ENCODE measurements at places on chromosomes 16 and 17.

DNA sequence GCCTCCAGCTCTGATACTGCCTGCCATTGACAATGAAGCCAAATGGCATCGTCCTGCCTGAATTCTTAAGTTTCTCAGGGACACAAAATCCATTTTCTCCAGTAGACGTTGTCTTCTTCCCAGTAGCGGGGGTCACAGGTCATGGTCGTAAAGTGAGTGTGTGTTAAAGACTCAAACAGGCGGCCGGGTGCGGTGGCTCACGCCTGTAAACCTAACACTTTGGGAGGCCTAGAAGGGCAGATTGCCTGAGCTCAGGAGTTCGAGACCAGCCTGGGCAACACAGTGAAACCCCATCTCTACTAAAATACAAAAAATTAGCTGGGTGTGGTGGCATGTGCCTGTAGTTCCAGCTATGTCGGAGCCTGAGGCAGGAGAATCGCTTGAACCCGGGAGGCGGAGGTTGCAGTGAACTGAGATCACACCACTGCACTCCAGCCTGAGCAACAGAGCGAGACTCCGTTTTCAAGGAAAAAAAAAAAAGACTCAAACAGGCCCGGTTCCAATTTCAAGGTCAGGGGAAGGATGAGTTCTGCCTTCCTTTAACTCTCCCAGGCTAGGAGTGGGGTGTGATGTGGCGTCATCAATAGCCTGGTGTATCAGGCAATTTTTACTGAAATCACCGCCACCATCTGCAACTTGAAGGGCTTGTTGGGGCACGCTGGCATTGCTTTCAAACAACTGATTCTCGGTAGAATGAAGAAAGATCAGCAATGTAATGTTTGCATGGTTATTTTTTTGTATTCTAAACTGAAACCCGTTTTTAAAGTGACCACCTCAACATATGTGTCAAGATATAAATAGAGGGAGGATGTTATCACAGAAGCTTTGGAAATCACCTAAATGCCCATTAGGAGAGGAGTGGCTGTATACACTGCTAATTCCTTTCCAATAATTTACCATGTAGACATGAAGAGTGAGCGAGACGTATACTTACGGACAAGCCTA, 91.0 kb downstream of the WSCD1 start:
- no peak for DNase-seq

DNA sequence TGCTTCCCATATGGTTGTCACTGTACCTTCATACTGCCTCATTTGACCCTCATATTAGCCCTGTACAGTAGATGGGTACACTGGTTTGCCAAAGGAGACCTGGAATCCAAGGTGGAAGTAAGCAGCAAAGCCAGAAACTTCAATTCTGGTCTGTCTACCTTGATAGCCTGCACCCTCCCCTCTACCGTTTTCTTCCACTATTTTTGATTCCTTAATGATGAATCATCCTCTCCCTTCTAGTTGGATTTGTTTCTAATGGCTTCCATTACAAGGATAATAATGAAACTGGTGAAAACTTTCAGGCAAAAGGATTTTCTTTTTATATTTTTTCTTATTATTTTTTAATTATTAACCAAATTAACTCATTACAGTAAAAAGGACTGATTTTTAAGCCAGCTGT, 17.3 kb downstream of the TAC4 start:
- no peak for DNase-seq

DNA sequence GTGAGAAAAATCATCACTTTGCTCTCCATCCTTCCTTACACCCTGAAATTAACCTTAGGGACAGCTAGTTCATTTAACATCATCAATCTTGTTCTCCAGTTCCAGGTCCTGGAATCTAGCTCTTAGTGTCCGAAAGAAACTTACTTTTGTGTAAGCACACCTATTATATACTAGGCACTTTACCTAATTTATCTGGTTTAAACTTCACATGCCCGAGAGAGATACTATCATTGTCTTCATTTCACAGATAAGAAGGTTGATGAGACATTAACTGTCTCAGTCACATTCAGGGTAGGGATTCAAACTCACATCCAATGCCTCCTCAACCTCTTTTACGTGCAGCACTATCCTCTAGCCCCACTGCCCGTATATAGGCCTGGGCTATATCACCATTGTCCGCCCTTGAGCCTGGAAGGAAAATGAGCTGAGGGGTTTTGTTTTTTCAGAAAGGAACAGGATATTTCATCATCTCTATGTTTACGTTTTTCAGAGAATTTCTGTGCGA, 501 bp upstream of the AP2B1 start:
- DNase-seq: no peak

DNA sequence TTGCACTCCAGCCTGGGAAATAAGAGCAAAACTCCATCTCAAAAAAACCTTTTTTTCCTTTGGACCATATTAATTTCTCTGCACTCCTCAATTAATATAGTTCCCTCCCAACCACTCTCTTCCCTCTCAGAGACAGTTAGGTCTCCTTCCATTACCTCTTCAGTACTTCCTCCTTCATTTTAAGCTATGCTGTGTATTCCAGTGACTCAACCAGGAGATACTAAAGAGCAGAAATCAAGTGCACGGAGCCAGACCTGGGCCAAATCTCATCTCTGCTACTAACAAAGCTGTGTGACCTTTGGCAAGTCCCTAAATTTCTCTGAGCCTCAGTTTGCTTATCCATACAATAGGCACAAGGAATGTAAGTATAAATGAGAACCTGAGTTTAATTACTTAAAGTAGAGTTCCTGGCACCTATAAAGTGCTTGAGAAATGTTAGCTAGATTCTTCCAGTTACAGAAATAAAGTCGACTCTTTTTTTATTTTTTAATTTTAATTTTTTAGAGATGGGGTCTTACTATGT, 8.5 kb downstream of the PECAM1 start:
- no peak for DNase-seq

GRCh38 chr17:39429600-39429999, 21.5 kb downstream of the MED1 start:
- no peak for DNase-seq

- no peak for DNase-seq
Observed at GRCh38 chr16:70759666-70760065, 41.3 kb downstream of the VAC14 start.

DNA sequence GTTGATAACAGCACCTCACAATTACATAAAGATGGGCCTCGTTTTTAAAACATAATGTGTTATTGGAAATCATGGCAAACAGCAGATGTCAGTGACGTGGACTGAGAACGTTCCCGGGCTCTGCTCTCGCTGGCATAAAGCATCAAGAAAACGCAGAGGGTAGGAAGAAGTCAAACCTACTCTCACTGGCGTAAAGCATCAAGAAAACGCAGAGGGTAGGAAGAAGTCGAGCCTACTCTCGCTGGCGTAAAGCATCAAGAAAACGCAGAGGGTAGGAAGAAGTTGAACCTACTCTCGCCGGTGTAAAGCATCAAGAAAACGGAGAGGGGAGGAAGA, 110.6 kb downstream of the VPS53 start:
- no peak for DNase-seq

GRCh38 chr17:68849673-68850610, 105.2 kb downstream of the ABCA8 start:
- DNase-seq: no peak

DNA sequence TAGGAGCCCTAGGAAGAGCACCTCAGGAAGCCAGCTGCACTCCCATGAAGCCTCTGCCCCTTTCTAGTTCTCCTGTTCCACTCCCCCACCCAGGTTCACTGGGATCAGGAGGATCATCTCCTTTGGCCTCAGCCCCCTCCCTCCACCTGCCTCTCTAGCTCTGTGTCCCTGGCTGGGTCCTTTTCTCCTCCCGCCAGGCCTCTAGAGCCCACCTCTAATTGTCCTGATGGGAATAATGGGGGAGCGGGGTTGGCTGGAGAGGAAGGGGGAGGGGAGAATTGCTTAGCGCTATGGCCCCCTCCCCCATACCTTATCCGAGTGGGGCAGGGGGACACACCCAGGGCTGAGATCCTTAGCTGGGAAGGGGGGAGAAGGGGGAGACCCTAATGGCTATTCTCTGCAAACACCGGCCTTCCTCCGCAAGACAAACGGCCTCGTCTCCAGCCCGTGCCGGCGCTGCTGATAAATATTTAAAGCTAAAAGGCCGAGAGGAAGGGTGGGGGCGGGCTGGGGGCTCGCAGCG, 997 bp downstream of the HOXB7 start:
- DNase-seq: no peak

DNA sequence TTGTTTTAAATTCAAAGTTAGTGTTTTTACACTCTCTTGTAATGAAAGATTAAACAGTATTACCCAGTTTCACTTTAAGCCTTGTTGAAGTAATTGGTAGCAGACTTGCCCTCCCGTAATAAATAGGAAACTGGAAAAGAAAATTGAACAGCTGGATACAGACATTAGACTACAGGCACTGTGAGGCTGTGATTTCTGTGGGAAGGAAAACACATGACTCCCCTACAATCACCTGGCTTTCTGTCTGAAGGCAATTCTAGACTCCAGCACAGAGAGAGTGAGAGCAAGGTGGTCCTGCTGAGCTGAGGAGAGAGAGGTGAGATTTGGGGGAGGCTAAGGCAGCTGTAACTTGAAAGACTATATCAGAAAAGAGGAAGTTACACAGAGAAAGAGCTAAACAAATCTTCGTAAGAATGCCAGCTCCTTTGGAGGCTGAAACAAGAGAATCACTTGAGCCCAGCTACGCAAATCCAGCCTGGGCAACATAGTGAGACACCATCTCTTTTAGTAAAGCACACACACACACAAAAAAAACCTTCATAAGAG, 57.8 kb upstream of the CDYL2 start:
- DNase-seq: no peak

All from hypothalamus (tissue), 51 donors.